Lower lobe of right lung (tissue), 2 donors: ENCODE measurements at places on chromosomes 4 and X. TPM values are rescaled to one million over a fixed set of nuclear protein-coding genes. Genes with fewer than 3 reads are reported as not detected.

- no peak overlapping the region for H3K4me3 ChIP-seq
- H3K36me3 ChIP-seq: peaks cover 54% of the 10 kb centered on the region
- no peak for DNase-seq
- no peaks in the 10 kb centered on the region for H3K27me3 ChIP-seq
- H3K27ac ChIP-seq: no peak overlapping the region
These were observed 84.7 kb downstream of the CRMP1 start for GRCh38 chr4:5808081-5808741.

GRCh38 chr4:74056114-74056857, 17.8 kb upstream of the CXCL3 start:
- no peaks in the 10 kb centered on the region for H3K27me3 ChIP-seq
- no peaks in the 10 kb centered on the region for H3K36me3 ChIP-seq
- no peak overlapping the region for H3K4me3 ChIP-seq
- no peak for DNase-seq

DNA sequence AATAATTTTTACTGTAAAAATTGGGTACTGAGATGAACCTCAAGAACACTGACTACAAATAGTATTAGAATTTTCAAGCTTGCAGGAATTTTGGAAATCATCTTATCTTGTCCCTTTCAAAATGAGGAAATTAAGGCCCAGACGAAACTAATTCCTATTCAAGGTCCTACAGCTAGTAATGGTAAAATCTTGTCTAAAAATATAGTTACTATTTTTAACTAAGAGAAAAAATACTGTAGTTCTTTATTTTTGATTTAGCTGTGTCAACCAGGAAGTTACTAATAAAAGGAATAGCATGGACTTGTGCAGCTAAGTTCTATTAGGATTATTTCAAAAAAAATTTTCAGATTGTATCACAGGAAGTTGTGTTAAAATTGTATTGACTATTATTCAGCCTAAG, 12.7 kb downstream of the PRIMPOL start:
- H3K27me3 ChIP-seq: no peaks in the 10 kb centered on the region
- no peak overlapping the region for H3K4me3 ChIP-seq
- no peaks in the 10 kb centered on the region for H3K4me1 ChIP-seq
- DNase-seq: no peak

DNA sequence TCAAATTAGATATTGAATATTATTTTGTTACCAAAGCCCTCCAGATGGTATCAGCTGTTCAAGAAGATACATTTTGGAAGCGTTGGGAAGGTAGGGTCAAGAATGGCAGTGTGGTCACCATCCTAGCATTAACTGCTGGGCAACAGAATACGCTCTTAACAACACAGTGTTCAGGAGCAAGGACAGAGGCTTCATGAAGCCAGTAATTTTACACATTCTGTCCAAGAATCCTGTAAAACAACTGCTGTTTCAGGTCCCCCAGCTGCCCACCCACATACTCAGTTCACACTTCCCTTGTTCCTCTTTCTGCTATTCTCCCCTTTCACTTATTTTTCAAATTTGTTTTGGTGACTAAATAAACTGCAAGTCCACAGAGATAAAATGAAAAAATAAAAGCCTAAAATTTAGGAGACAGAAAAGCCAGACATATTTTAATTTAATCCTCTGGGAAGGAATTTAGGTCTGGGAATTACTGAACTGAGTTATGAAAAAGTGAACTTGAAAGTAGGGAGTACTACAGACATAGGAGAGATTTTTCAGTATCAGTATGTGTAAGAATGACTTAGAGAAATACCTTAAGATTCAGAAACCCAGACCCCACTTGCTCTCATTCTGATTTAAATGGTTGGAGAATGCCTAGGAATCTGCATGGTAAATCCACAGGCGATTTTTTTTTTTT, 406.7 kb downstream of the MAPK10 start:
- H3K27ac ChIP-seq: no peak overlapping the region
- H3K4me3 ChIP-seq: no peak overlapping the region
- DNase-seq: no peak
- H3K27me3 ChIP-seq: no peaks in the 10 kb centered on the region
- no peaks in the 10 kb centered on the region for H3K36me3 ChIP-seq

Gene GIMD1
- total RNA-seq: not detected

GRCh38 chr4:48073567-48074103, 57.1 kb downstream of the NIPAL1 start:
- H3K36me3 ChIP-seq: no peaks in the 10 kb centered on the region
- H3K4me1 ChIP-seq: no peaks in the 10 kb centered on the region
- H3K4me3 ChIP-seq: no peak overlapping the region
- no peaks in the 10 kb centered on the region for H3K27me3 ChIP-seq
- no peak overlapping the region for H3K27ac ChIP-seq

- no peak overlapping the region for H3K4me3 ChIP-seq
- H3K27ac ChIP-seq: no peak overlapping the region
- DNase-seq: no peak
- no peaks in the 10 kb centered on the region for H3K27me3 ChIP-seq
These were observed 185.1 kb upstream of the DIPK2B start for GRCh38 chrX:45385757-45386156.

Gene ESX1
- not detected for total RNA-seq

GRCh38 chr4:110454441-110454840, 21.5 kb upstream of the ENPEP start:
- H3K36me3 ChIP-seq: no peaks in the 10 kb centered on the region
- no peak for DNase-seq
- H3K27ac ChIP-seq: no peak overlapping the region
- H3K27me3 ChIP-seq: no peaks in the 10 kb centered on the region
- no peak overlapping the region for H3K4me3 ChIP-seq

DNA sequence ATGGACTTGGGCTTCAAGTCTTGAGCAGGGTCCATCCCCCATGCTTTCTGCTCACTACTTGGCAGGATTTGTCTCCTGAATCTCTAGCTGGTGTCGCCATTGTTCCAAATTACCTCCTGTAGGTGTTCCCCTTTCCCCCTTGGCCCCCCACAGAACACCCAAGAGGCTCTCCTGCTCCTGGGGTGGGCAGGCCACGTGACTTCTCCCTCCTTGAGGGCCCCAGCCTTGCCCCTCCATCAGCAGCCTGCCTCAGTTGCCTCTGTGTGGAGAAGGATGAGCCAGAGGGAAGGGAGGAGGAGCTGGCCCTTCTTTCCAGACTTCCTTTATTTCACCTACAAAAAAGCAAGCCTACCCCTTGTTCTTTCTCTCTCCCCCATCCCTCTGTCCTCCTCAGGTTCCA, 1.8 kb downstream of the GPR78 start:
- H3K36me3 ChIP-seq: no peaks in the 10 kb centered on the region
- H3K4me1 ChIP-seq: no peaks in the 10 kb centered on the region
- no peak overlapping the region for H3K27ac ChIP-seq
- DNase-seq: no peak
- peaks cover 61% of the 10 kb centered on the region for H3K27me3 ChIP-seq
- no peak overlapping the region for H3K4me3 ChIP-seq

DNA sequence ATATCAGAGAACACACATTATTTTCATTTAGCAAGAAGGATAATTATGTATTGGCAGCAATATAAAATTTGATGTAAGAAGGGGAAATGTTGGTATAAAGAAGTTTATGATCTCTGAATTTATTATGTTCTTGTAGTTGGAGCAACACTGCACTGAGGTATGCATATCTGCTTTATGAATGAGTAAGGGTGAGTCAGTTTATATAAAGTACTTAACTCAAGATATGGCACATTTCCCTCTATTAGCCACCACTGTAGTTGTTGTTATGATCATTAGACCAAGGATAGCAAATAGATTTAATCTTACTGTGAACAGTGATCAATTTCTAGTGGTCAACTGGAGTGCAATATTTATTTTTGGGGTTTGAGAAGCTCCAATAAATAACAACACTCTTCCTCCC, 66.6 kb downstream of the SNX25 start:
- no peak overlapping the region for H3K4me3 ChIP-seq
- no peaks in the 10 kb centered on the region for H3K27me3 ChIP-seq
- H3K36me3 ChIP-seq: no peaks in the 10 kb centered on the region
- DNase-seq: no peak
- no peak overlapping the region for H3K27ac ChIP-seq
- no peaks in the 10 kb centered on the region for H3K4me1 ChIP-seq

DNA sequence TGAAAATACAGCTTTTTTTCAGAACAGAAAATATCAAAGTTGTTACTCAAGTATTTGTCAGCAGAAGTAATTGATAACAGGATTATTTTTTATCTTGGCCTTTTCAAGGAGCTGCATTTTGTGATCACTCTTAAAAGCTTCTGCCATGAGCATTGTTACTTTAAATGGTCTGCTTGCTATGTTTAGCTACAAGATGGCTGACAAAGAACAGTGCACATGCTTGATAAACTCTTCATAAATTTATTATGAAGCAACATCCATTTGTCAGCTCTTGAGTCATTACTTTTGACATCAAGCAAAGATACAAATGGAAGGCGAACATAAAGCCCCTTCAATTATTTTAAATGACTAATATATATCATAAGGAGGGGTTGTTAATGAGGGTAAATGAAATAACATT, 205.4 kb upstream of the RPS6KA3 start:
- H3K36me3 ChIP-seq: no peaks in the 10 kb centered on the region
- H3K27ac ChIP-seq: no peak overlapping the region
- no peak for DNase-seq
- H3K4me3 ChIP-seq: no peak overlapping the region

Gene DGKQ
- 18.8 TPM for total RNA-seq

- no peaks in the 10 kb centered on the region for H3K36me3 ChIP-seq
- H3K27me3 ChIP-seq: no peaks in the 10 kb centered on the region
- DNase-seq: no peak
- no peak overlapping the region for H3K27ac ChIP-seq
These were observed 62.7 kb upstream of the SCML1 start for GRCh38 chrX:17674601-17675000.

DNA sequence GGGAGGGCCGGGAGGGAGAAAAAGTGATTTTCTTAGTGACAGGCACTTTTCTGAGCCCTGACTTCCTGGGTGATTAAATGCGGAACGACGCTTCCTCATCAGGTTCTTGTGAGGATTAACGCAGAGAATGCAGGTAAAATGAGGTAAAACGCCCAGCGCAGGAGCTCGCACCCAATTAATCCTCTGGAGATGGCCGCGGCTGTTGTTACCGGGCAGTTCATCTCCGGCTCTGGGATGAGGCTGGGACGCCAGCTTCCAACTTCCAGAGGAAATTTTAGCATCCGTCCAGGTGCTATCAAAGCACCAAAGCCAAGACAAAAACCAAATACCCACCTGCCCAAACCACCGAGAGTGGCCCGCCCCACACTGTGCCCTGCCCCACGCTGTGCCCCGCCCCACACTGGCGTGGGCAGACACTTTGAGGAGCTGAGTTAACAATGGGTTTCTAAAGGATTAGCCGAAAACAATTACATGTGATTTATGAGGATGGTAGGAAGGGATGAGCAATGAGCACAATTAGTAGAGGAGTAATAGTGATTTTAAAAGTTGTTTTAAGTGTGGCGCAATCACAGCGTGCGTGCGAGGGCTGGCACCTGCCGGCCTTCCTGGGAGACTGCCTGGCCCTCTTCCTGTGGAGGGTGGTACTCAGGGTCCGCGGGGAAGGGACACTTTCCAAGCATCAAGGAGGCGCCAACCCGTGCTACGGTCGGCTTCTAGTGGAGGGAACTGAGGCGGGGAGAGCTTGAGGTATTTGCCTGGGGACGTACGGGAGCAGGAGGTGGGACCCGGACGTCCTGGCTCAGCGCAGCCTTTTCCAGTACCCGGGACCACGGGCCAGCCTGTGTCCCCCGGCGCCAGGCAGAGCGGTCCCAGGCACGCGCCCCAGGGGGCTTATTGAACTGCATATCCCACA, 41.6 kb upstream of the ADRA2C start:
- peaks cover 71% of the 10 kb centered on the region for H3K27me3 ChIP-seq
- no peak overlapping the region for H3K27ac ChIP-seq
- DNase-seq: no peak
- no peaks in the 10 kb centered on the region for H3K36me3 ChIP-seq
- no peak overlapping the region for H3K4me3 ChIP-seq

GRCh38 chr4:36218121-36218520, 26.2 kb downstream of the ARAP2 start:
- H3K27ac ChIP-seq: no peak overlapping the region
- DNase-seq: no peak
- no peaks in the 10 kb centered on the region for H3K27me3 ChIP-seq
- H3K4me1 ChIP-seq: no peaks in the 10 kb centered on the region
- H3K36me3 ChIP-seq: no peaks in the 10 kb centered on the region

DNA sequence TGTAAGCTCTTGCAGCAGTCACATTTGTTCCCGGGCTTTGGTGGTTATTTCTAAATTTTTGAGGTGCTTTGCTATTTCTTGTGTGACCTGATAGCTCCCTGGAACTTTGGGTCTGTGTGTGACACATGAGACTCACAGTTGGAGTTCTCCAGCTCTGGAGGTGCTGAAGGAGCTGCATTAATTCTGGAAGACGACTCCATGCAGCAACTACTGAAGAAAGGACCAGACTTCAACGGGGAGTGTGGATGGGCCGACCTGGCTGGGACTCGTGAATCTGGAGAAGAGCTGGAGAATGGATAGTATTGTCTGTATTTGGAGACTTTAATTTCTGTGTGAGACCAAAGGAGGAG, 1.5 kb downstream of the MRFAP1 start:
- DNase-seq: no peak
- peaks cover 22% of the 10 kb centered on the region for H3K36me3 ChIP-seq
- H3K4me3 ChIP-seq: peak overlapping the region; percentile 92
- H3K27me3 ChIP-seq: no peaks in the 10 kb centered on the region
- peaks cover 21% of the 10 kb centered on the region for H3K4me1 ChIP-seq

Gene TMSB15A
- total RNA-seq: 1.8 TPM

DNA sequence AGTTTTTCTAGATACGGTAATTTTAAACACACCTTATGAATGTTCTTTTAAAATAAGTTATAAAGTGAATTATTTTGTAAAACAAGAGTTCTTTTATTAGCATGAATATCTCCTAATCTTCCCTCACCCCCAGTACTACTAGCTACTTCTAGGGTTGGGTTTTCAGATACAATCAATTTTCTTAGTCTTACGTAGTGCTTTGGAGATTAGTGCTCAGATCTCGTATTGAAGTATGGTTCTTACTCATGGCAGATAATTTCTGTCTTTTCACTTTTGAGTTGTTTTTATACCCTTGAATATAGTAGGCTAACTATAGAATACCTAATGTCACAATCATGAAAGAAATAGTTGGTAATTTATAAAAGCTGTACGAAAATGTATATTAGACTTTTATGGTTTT, 43.2 kb downstream of the CDKL5 start:
- no peak for DNase-seq
- peaks cover under 1% of the 10 kb centered on the region for H3K4me1 ChIP-seq
- no peaks in the 10 kb centered on the region for H3K36me3 ChIP-seq
- no peak overlapping the region for H3K27ac ChIP-seq

- H3K4me3 ChIP-seq: no peak overlapping the region
- no peak for DNase-seq
- H3K36me3 ChIP-seq: no peaks in the 10 kb centered on the region
- no peaks in the 10 kb centered on the region for H3K4me1 ChIP-seq
- H3K27me3 ChIP-seq: no peaks in the 10 kb centered on the region
These were observed 12.0 kb downstream of the P2RY10 start for GRCh38 chrX:78957049-78957767.

- no peak for DNase-seq
- no peak overlapping the region for H3K27ac ChIP-seq
- H3K27me3 ChIP-seq: no peaks in the 10 kb centered on the region
These were observed 83.8 kb downstream of the MOSPD2 start for GRCh38 chrX:14956813-14957582.
